ENCODE measurements at places on chromosomes 16 and 17. TPM values are rescaled to one million over a fixed set of nuclear protein-coding genes. Genes with fewer than 3 reads are reported as not detected.

The GAS2L2 gene
- total RNA-seq = not detected

The CREBBP gene
- 10.0 TPM for total RNA-seq

The HBQ1 gene
- 3.9 TPM for total RNA-seq

The SEPTIN1 gene
- total RNA-seq = not detected

The CACNG5 gene
- total RNA-seq = not detected

The CES1 gene
- total RNA-seq = not detected

The ELMO3 gene
- 1.3 TPM for total RNA-seq

The NOTUM gene
- total RNA-seq = not detected

The PTX4 gene
- total RNA-seq = not detected

The FBXW10B gene
- 0.15 TPM for total RNA-seq

The PHKB gene
- 47.7 TPM for total RNA-seq

The SULT1A3 gene
- 4.0 TPM for total RNA-seq

The CTRB2 gene
- total RNA-seq = not detected

The SLC52A1 gene
- total RNA-seq = under 0.01 TPM

The MPHOSPH6 gene
- total RNA-seq = 42.6 TPM

The MT1M gene
- total RNA-seq = not detected

The EVPLL gene
- total RNA-seq = not detected

The CCDC182 gene
- not detected for total RNA-seq

The NOS2 gene
- total RNA-seq = not detected

The EVI2B gene
- 0.46 TPM for total RNA-seq

The TNFRSF17 gene
- not detected for total RNA-seq

The ACAP1 gene
- total RNA-seq = not detected

The PYDC1 gene
- total RNA-seq = not detected

The AHSP gene
- total RNA-seq = not detected

All from epithelial cell of umbilical artery (primary cell).